Activated T-helper 1 cell treated with Interleukin-2 at 50 U/mL for 16 hours (primary cell): ENCODE measurements at places on chromosomes 4 and X.

- no peak for DNase-seq
These were observed 41.5 kb upstream of the DCAF8L2 start for GRCh38 chrX:27548624-27549023.

GRCh38 chrX:97039363-97040029 lies 155.8 kb downstream of the RPA4 start:
- no peak for DNase-seq

DNA sequence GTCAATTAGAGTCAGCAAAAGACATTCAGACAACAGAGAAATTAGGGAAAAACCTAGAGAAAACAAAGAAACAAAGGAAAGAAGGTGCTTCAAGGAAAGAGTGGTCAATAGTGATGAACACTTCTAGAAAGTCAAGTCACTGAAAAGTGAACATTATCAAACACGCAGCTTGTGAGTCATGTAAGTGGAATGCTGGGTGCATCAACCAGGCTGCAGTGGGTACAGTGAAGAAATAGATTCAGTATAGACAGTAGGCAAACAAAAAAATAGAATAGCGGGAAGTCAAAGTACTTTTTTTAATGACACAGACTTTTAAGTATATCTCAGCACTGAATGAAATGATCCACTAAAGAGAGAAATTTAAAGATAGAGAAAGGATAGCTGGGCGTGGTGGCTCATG lies 245.8 kb downstream of the ARHGAP24 start:
- no peak for DNase-seq

DNA sequence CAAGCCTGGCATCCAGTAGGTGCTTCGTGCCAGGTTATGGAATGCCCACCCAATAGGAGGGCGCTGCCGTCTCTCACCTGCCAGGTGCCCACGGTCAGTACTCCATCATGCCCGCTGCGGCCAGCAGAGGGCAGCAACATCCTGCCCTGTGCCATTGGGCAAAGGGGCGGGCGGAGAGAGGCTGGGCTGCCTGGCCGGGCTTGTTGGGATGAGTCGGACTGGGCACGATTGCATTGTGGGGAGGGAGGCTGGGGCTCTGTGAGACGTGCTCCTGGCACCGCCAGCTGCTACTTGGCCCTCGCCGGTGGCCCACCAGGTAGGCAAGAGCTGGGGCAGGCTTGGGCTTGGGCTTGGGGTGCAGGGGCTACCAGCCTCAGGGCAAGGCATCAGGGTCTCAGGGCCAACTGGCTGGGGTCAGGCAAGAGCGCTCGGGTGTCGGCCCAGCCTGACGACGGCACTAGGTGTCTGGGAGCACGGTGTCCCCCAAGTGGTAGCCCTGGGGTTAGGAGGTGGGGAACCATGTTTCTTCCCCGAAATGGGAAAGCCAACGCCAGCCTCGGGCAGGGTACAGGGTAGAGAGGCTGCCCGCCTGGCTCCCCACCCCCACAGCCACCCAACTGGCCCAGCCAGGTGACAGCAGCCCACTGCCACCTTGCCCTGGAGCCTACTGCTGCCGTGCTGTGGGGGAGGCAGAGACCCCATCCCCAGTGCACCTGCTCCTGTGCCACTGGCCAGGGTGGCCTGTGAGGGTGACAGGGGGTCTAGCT lies at the start of gene PLXNB3:
Gene PLXNB3, plus strand, starts transcription at position 261 of the 767 bp plus-strand sequence. CDS start 1,287 bp downstream, outside the sequence.
- DNase-seq, result peak; percentile 65

- peak; percentile 34 for DNase-seq
These were observed 82.6 kb downstream of the GK start for GRCh38 chrX:30735839-30736238.

DNA sequence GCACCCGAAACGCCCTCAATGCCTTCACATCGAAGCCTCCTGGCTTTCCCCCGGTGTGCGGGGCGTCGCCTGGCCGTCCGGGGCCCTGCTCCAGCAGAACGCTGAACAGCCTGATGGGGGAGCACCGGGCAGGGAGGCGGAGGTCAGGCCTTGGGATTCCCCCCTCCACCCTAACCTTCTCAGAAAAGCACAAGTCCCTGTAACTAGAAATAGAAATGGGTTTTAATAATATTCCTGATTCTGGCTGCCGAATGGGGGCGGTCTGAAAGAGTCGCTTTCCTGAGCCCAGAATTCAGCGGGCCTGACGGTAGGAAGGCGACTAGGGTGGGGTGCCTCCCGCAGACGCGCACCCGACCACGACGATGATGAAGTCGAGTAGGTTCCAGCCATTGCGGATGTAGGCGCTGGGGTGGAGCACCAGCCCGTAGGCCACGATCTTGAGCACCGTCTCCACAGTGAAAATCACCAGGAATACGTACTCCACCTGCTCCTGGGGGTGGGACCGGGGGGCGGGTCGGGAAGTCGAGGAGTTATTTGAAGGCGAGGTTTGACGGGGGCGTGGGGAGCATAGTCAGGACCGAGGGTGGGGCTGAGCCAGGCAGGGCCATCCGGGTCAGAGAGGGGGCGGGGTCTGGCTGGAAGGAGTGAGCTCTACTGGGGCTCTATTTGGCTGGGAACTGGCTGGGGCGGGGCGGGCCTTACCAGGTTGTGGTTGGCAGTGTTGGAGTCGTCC lies 2.5 kb downstream of the CACNA1F start:
- DNase-seq, result peak; percentile 16

GRCh38 chr4:54063737-54064316 lies 578 bp downstream of the CHIC2 start:
- peak; percentile 10 for DNase-seq

DNA sequence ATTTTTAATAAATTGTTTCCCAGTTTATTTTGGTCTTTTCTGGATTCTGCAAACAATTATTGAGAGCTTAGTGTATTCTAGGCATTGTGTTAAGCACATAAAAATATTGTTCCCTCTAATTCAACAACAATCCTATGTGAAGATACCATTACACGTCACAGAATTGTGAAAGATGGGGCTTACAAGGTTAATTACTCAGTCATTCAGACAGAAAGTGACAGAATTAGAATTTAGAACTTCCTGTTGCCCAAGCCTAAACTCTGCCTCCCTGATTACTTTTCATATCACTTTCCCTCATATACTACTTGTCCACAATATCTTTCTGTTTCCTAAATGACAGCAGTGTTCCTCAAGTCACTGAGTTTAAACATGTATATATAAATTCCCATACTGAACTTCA lies 186.7 kb upstream of the VEGFC start:
- DNase-seq, result no peak

GRCh38 chr4:140326395-140326993 lies 47.0 kb upstream of the SCOC start:
- no peak for DNase-seq

- DNase-seq, result no peak
These were observed 408.7 kb upstream of the ZFP42 start for GRCh38 chr4:187586892-187587291.

DNA sequence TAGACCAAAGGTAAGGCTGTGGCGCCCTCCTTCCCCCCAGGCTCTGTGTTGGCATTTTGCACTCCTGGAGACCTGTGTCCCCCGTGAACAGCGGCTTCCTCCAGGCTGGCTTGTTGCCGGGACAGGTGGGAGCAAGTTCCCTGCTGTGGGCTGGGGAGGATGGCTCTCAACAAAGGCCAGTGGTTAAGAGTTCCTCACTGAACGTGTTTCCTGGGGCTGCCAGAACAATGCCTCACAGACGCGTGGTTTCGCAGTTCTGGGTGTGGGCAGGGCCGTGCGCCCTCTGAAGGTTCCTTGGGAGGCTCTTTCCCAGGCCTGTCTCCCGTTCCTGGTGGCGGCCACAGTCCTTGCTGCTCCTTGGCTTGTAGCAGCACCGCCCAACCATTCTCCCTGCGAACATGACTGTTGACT lies 33.4 kb downstream of the NELFA start:
- DNase-seq, result no peak

GRCh38 chr4:25953740-25954139 lies 39.7 kb downstream of the SMIM20 start:
- no peak for DNase-seq

DNA sequence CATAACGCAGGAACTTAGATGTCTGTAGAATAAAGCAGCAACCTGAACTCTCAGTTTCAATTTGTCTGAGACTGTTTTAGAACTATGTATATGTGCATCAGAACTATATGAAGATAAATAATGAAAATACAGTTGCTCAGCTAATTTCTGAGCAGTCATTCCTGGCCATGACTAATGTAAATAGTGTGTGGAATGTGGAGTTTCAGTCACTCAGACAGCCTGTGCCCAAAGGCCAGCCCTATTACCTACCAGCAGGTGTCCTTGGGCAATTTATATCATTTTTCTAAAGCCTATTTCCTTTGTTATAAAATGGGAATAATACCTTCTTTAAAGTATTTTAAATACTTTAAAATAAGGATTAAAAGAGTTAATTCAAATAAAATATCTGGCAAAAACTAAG lies 56.0 kb upstream of the RELL1 start:
- DNase-seq, result no peak

DNA sequence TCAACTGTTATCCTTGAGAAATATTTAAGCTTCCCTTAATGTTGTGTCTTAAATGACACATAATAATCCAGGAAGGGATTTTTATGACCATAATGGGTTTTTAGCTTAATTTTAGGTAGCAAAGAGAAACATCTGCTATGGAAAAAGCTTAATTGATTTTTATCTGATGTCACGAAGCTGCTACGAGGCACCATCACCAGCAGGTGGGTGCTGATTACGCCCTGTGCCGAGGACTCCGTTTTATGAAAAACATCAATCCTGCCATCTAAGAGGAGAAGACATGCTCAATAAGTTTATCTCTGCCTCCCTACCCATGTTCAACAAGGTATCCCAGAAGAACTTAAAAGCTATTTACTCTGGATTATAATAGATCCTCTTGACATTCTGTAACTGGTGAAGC lies 280.6 kb upstream of the ZFP42 start:
- DNase-seq, result no peak

- DNase-seq, result no peak
These were observed 5.1 kb upstream of the FAT1 start for GRCh38 chr4:186728631-186729271.

GRCh38 chr4:162634390-162634789 lies 470.6 kb upstream of the FSTL5 start:
- no peak for DNase-seq

GRCh38 chr4:11765849-11766453 lies 337.3 kb upstream of the HS3ST1 start:
- no peak for DNase-seq

- DNase-seq, result no peak
These were observed 322.5 kb downstream of the EVC2 start for GRCh38 chr4:5385741-5386311.

- DNase-seq, result no peak
These were observed 15.8 kb downstream of the SCD5 start for GRCh38 chr4:82782626-82783345.

DNA sequence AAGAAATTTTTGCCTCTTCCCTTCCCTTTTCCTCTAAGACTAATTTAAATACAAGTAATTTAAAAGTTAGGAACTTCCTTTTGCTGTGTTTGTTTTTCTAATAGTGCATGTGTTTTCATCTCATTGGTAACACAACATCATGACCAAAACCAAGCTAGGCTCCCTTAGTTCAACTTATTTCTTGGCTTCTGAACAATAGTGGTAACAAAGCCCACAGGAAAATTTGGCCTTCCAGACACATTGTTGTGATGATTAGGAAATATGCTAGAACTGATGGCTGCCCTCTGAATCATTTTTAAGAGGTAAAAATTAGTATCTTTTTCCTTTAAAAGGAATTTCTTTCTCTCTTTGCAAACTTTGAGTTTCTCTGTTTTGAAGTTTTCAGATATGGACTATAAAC lies 25.5 kb upstream of the TEC start:
- DNase-seq, result no peak

- DNase-seq, result no peak
These were observed 54.6 kb downstream of the ARAP2 start for GRCh38 chr4:36189511-36190226.

GRCh38 chrX:38941675-38942074 lies 140.4 kb downstream of the MID1IP1 start:
- no peak for DNase-seq

- DNase-seq, result no peak
These were observed 119.0 kb upstream of the GNPDA2 start for GRCh38 chr4:44845309-44845708.

DNA sequence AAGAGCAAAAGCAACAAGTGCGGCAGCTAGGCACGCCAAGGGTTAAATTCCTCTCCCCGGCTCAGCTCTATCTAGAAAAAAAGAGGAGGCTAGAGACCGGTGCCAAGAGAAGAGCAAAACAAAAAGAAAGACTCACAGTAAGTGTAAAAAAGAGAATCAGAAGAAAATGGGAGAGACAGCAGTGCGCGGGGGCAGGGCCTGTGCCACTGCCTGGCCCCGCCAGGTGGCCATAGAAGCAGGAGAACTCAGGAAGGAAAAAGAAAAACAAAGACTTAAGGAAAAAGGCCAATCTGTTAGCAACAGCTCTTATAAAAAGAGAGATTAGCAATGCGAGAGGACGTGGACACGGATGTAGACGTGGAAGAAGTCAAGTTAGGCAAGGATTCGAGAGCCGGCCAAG lies 3.2 kb downstream of the ACOX3 start:
- DNase-seq, result no peak
